ENCODE measurements at places on chromosomes 11 and 22.

DNA sequence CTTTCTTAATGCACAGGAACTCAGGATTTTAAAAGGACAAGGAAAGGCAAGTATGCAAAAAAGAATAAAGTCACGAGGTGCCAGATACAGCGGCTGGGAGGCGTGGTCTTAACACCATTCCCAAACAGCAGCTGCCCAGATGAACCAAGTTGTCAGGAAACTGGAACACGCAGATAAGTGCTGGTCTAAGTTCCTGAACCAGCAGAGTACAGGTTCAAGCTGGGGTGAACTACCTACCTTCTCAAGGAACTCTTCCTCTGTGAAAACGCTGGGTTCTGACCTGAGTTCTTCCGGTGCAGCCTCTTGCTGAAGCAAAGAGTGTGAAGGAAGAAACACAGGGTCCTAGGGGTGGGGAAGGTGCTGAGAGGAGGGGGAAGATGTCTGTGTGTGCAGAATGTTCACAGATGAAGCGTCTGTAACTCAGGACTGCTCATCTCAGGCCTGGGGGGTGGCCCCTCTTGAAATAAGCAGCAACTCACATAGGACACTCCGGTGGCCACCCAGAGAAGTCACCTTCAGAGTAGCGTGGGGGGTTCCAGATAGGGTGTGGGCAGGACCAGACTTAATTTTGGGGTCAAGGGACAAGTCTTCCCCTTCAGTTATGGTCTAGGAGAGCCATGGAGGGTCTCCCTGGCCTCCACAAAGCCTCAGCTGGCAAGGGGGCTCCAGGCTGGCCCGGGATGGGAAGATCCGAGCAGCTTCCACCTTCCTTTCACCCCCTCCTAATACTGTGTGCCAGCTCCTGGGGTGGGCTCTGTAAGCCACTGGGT is 3.2 kb downstream of the TPST2 start:
- no peak for DNase-seq

DNA sequence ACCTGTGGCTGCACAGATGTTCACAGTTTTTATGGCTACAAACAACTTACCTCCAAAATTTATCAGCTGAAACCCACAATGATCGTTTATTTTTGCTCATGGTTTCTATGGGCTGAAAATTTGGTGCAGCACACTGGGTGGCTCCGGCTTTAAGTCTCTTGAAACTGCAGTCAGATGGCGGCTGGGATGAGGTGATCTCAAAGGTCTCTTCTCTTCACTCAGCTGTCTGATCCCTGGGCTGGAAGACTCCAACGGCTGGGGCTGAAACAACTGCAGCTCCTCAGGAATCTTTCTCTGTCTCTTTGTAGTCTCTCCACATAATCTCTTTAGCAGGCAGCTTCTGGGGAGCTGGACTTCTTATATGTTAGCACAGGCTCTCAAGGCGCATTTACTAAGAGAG is 117.3 kb upstream of the FAT3 start:
- DNase-seq = no peak

GRCh38 chr11:1667906-1668305 is 29.1 kb upstream of the KRTAP5-6 start:
- DNase-seq = no peak

DNA sequence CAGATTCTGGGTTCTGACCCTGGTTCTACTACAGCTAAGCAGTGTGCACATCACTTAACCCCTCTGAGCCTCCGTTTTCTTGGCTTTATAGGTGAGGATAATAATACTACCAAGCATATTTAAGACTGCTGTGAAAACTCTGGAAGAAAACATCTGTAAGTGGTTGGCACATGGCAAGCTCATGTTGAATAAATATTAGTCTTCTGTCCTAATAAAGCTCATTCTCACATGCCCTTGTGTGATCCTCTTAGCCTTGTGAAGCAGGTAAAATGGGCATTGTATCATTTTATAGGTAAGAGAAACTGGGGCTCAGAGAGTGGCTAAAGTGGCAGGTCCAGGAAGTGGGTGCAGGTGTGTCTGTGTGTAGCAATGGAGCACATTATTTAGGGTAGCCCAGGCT is 8.5 kb downstream of the PKNOX2 start:
- DNase-seq = no peak

DNA sequence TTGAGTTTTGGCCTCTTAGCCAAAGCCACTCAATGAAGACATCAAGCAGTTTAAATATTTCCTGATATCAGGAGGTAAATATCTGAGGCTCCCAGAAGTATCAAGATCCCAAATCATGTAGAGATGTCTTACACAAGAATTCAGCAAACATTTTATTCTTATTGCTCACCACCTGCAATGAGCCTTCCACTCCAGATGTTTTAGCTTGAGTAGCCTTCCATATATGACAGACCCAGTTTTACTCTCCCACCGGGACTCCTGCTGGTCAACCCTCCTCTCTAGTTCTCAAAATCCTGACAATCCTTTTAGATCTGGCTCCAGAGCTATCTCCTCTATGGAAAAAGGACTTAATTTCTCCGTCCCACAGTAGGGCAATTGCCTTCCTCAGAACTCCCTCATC is 404.4 kb downstream of the KCNA4 start:
- no peak for DNase-seq

Measured in fibroblast of skin of back (primary cell).